ENCODE measurements at places on chromosomes 2 and 18.

DNA sequence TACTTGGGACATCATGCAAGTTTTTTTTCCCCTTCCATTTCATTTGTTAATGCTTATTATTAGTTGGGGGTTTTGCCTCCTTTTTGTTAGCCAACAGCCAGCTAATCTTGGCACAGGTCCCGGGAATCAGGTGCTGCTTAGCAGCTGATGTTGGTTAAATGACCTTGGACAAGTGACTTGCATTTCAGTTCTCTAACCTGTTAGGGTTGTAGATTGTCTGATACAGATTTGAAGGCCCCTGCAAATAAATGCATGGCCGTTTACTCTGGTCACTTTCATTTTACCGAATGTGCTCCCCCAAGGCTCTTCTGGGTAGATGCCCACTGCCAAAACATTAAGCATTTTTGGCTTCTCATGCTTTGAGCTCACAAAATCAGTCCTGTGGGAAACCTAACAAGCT lies 120.9 kb downstream of the SPTBN1 start:
- DNase-seq = no peak

DNA sequence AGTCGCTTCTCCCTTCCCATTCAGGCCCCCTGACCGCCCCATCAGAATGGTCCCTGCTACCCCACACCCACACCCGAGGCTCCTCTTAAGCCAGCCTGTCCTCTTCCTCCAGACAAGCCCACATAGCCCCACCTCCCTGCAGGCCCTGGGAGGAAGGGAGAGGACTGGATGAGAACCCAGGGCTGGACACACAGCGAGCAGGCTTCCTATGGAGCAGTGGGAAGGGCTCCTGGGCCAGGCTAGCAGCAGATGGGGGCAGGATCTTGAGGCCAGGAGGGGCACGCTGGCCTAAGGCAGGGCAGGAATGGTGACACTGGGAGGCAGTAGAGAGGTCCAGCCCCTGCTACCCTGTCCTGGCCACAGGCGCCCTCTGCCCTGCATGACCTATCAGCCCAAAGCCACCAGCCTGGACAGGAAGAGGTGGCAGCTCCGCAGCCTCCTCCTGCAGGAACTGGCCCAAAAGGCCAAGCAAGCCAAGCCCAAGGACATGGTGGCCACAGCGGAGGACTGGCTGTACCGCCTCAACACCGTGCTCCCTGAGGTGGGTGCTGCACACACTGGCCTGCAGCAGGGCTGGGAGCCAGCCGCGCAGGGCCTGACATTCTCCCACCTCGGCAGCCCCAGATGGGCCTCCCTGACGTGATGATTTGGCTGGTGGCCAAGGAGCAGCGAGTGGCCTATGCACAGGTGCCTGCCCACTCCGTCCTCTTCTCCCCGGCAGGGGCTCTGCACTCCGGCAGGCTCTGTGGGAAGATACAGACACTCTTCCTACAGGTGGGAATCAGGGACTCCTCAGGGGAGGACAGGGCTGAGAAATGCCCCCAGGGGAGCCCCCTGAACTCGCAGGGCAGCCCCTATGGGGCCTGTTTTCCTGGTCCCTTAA lies 43.3 kb downstream of the FER1L5 start:
- DNase-seq = no peak

- no peak for DNase-seq
Measured at GRCh38 chr18:35174093-35174731, 66.6 kb upstream of the ZNF397 start.

- DNase-seq = no peak
Measured at GRCh38 chr2:127347734-127348392, 39.9 kb downstream of the MAP3K2 start.

- DNase-seq = no peak
Measured at GRCh38 chr2:16773080-16773713, 107.6 kb upstream of the CYRIA start.

GRCh38 chr18:74334242-74334893 lies 18.7 kb downstream of the C18orf63 start:
- no peak for DNase-seq

DNA sequence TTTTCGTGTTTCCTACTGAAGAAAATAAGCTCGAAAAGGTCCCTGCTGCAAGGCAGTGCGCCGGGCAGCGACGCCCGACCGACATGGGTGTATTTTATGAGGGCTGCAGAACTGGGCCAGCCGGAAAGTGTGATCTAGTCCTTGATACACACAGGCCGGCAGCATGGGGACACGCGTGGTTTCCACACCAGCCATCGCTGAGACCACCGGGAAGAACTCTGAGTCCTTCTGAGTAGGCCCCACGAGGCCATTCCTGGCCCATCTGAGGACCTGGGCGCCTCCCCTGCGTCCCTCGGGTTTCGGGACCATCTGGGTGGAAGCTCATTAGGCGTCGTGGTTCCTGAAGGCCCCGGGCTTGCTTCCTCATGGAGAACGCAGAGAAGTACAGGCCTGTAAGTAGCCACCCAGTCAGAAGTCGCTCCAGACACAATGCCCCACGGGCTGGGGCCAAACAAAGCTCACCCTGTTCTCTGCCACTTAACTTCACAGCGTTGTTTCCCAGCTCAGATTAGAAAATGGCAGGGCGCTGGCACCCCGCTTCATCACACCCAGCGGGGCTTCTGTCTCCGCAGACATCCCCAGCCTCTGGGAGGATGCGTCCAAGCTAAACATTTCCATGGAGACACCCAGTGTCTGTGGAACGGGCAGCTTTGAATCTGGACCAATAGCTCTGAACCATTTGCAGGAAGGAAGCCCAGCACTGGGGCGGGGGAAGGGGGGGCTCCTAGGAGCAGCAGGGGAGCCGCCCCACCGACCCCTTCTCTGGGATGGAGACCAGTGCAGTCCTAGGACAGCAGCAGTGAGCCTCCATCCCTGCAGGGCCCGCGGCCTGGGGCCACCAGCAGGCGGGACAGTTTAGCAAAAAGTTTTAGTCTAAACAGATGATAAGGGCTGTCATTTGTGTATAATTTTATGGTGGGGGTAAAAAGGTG lies 2.4 kb downstream of the NFATC1 start:
- no peak for DNase-seq

GRCh38 chr2:3038636-3039035 lies 339.0 kb downstream of the EIPR1 start:
- DNase-seq = no peak
